Mammary epithelial cell (primary cell): ENCODE measurements at places on chromosomes 7 and 10. TPM values are rescaled to one million over a fixed set of nuclear protein-coding genes. Genes with fewer than 3 reads are reported as not detected.

The TMEM106B gene
- 33.5 and 39.8 TPM in 2 replicates for total RNA-seq

The HMX2 gene
- total RNA-seq, result not detected

The PIK3CG gene
- not detected in 2 replicates for total RNA-seq

The ELMO1 gene
- total RNA-seq, result 9.5 TPM

DNA sequence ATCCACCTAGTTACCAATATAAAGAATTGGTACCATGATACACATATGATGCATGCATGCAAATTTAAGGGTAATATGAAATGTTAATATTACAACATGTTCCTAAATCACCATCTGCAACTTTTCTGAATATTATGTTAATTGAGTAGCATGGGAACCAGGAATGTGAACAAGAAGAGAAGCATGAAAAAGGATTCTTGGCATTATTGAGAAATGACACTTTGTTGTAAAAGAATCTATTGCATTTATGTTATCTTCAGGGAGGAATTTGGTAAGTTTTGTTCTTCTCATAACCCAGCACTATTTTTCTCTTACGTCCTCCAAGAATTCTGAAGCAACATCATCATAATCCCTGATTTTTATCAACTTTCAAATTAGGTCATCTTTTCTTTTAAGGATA is 159.9 kb upstream of the SLC25A13 start:
- DNase-seq, result no peak

- no peak for DNase-seq
These were observed 173.5 kb downstream of the MLLT10 start for GRCh38 chr10:21707498-21707897.

- no peak for DNase-seq
These were observed 200.3 kb upstream of the LYZL2 start for GRCh38 chr10:30829901-30830300.

GRCh38 chr7:71472962-71473361 is 341.0 kb downstream of the GALNT17 start:
- no peak for DNase-seq

- DNase-seq, result no peak
These were observed 9.0 kb downstream of the LRRC27 start for GRCh38 chr10:132341017-132341416.

GRCh38 chr10:21946946-21947345 is 56.6 kb downstream of the DNAJC1 start:
- DNase-seq, result no peak

DNA sequence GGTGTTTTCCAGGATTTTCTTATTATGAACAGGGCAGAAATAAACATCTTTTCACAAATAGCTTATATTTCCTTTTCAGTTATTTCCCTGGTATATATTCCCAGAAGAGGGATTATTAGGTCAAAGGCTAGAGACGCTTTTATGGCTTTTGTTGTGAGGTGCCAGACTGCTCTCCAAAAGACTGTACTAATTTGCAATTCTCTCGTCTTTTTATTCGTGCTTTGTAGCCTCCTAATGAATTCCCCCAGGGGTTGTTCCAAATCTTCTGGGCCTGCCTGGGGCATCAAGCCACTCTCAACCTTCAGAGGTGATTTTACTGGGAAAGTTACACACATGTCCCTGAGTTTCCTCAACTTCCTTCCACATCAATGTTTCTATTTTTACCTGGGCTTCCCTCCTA is 34.0 kb upstream of the R3HCC1L start:
- no peak for DNase-seq
